ENCODE measurements at places on chromosomes 3 and 15.

- no peak for DNase-seq
Observed at GRCh38 chr15:64131547-64131946, 20.0 kb upstream of the SNX22 start.

GRCh38 chr3:19931767-19932188 is 2.2 kb downstream of the EFHB start:
- no peak for DNase-seq

DNA sequence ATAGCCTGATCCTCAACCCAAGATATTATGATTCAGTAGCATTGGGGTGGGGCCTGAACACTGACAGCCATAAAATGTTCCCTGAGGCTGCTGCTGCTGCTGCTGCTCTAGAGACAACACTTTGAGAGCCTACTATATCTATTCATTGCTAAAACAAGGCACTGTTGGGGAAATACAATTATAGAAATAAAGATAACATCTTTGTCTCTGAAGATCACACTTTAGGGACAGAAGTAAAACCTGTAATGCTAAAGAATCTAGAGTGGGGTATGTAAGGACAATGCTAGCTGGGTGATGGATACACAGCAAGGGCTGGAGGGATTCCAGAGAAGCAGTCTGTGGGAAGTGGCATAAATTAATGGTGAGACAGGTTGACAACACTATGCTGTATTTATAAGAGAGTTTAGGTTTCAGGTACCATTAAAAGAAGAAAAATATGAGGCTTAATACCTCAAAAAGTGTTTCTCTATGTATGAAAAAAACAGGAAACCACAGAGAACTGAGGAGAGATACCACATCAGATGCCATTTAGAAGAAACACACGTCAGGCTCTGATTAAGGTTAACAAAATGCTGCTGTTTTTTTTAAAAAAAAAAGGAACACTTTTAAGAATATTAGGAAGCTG is 115.9 kb downstream of the CBLB start:
- DNase-seq = no peak

- DNase-seq = no peak
Observed at GRCh38 chr3:192919901-192920300, 2.2 kb upstream of the MB21D2 start.

DNA sequence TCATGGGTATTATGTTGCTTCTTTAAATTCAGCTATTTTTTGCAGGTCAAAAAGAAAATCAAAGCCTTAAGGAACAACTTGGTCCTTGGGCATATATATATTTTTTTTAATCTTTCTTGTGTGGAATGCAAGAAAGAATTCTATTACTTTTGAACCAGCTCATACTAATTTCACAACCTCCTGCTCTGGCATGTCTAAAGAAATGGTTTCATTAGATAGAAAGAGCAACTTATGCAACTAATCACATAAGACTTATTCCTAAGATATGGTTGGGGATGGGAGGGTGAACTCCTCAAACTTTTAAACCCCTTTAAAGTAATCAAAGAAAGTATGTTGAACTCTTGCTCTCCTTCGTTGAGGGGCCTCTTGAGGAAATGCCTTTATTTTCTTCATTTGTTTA is 114.9 kb downstream of the GMNC start:
- no peak for DNase-seq

- DNase-seq = no peak
Observed at GRCh38 chr3:46085421-46086082, 58.3 kb upstream of the XCR1 start.

DNA sequence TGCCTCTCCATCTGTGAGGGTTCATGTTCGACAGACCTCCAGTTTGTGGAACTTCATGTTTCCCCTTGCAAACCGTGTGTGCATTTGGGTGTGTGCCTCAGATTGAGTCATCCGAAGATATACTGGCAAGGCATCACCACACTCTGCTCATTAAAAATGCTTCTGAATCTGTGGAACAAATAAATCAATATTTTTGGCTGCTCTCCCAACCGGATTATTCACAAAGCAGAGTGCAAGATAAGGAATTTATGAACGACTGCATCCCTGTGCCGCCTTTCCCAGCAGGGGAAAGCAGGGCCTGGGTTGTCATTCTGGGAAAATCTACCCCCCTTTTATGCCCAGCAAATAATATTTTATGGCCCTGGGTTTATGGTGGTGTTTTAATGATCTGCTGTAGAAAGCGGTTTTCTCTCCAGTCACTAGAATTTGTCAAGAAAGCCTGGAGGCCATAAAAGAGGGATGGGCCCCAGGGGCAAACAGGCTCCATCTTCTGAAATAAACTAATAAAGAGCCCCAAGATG is 4.2 kb upstream of the WNT5A start:
- DNase-seq = no peak

- DNase-seq = no peak
Observed at GRCh38 chr3:80688814-80689213, 921.0 kb upstream of the ROBO1 start.

GRCh38 chr15:35484231-35484945 is 61.6 kb downstream of the DPH6 start:
- DNase-seq = peak; percentile 43

- no peak for DNase-seq
Observed at GRCh38 chr3:188440340-188440972, 286.5 kb downstream of the LPP start.

GRCh38 chr15:92077353-92078085 is 224.0 kb downstream of the SLCO3A1 start:
- DNase-seq = peak; percentile 9

Measured in GF-D8 (cell line).